ENCODE measurements at places on chromosomes 2 and 18.

- DNase-seq: no peak
Measured at GRCh38 chr2:234710587-234710986, 213.7 kb upstream of the ARL4C start.

DNA sequence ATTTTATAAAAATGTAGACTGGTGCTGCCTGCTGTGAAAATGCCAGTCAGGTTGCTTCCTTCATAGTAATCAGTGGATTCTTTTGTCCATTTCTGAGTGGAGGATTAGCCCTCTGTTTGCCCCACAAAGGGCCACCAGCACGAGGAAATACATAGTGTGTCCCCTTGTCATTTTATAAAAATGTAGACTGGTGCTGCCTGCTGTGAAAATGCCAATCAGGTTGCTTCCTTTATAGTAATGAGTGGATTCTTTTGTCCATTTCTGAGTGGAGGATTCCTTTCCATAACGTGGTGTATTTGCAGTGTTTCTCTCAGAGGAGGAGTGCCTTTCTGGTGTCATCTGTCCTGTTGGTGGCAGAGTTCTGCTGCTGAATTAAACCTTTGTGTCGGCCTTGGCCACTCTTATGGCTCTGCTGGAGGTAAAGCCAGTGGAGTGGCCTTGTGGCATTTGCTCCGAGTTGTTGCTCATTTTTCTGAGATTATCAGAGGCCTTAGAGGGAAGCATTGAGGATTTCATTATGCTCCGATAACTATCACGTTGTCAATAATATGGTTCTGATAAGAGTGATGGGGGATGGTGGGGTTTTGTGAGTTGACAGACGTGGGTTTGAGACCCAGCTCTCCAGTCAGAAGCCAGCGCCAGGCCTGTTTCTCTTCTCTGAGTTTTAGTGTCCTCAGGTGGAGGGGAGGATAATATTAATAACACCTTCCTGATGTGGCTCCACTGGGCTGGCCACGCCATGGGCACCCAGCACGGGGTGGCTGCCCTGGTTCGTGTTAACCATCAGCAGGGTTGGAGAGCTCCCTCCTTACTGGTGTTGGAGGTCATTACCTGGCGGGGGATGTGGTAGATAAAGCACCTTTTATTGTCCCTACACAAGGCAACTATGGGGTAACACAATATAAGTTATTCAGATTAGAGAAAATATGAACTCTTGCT is 96.6 kb downstream of the NEDD4L start:
- DNase-seq: no peak

DNA sequence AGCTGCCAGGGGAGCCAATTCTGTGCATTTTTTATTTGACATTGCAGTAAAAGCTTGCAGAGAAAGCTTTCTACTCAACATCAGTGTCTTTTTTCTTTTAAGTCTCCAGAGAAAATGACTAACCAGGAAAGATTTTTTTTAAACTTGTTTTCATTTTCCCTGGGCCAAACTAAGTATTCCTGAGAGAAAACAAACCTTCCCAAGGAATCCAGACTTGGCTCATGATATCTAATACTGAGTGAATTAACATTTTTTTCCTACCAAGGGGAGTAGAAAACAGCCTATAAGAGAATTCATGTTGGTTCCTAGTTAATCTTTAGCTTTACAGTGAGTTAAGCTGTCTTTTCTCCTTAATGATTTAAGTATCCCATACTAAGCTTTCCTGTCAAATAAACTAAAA is 46.7 kb downstream of the DAPL1 start:
- DNase-seq: no peak

- DNase-seq: peak; percentile 33
Measured at GRCh38 chr18:38007676-38008330, 442.2 kb upstream of the CELF4 start.

DNA sequence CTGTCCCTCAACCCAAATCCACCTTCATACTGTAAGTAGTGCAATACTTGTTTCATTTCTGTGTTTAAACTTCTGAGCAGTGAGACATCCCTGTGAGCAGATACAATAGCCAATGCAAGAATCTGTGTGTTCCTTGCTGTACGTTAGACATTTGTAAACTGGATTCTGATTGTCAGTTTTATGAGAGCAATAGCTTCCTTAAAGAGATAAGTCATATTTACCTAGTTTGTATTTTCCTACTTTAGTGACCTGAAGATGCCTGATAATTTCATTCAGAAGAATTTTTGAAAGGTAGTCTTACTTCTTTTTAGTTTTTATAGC is 90.7 kb downstream of the DPP4 start:
- DNase-seq: no peak

- peak; percentile 66 for DNase-seq
Measured at GRCh38 chr2:229660951-229661350, 53.4 kb downstream of the DNER start.

GRCh38 chr18:74905247-74905646 is 303.7 kb downstream of the PTGR3 start:
- no peak for DNase-seq

GRCh38 chr2:16643099-16643498 is 22.5 kb downstream of the CYRIA start:
- peak; percentile 42 for DNase-seq

GRCh38 chr2:100104718-100105677 is 37.4 kb downstream of the AFF3 start:
- no peak for DNase-seq

DNA sequence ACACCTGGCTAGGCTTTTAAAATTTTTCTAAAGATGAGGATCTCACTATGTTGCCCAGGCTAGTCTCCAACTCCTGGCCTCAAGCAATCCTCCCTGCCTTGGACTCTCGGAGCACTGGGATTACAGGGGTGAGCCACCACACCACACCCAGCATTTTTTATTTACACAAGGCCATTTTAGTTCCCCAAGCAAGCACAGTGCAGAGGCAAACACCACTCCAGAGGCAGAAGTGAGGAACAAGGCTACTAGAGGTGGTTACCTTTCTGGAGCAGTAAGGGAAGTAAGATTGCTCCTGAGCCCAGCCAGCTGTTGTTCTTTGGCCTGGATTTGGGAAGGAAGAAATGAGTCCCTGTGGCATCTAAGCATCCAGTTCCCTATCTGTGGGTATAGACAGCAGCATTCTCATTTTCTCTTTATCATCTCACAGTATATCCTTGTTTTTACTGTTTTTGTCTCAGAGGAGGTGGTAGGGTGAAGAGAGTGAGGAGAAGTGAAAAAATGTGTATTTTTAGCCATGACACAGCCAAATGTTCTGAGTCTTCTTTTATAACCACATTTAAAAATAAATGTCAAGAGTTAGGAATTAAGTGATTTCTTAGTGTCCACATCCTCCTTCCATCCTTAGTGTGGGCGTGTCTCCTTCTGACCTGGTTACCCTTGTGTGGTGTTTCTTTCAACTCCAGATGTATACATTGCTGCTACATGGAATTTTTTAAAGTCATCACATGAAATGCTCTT is 10.5 kb upstream of the TTC39C start:
- no peak for DNase-seq

DNA sequence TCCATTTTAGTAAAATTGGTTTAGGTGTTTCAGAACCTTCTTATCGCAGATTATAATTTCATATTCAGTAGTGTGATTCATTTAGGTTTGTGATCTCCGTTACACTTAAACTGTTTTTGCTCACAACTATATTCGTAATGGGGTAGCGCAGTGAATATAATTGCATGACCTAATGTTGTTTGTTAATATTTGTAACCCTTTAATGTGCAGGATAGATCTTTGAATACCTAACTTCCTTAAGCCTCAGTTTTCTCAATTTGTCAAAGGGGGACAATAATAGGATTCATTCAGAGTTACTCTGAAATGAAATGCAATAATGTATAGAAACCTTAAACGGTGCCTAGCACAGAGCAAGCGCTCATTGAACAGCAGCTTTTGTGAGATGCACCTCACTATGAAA is 558 bp upstream of the ZDBF2 start:
- no peak for DNase-seq

GRCh38 chr2:134208825-134209224 is 45.0 kb upstream of the MGAT5 start:
- DNase-seq: no peak

DNA sequence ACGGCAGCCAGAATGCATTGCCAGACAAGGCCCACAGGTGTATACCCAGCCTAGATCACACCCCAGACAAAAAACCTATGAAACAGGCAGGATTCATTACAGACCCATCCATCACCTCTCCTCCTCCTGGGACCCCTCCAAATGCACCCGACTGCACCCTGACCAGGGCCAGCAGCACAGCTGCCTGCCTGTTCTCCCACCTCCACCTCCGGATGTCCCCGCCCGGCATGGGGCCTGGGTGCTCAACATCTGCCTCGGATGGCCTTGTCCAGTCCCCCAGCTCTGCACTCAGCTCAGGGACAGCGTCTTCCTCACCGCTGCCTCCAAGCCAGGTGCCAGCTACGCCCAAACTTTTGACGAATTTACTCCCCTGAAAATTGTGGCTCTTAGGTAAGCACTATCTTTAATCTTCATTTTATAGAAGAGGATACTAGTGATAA is 91.1 kb downstream of the TPO start:
- no peak for DNase-seq

GRCh38 chr2:224178056-224178455 is 139.0 kb upstream of the SERPINE2 start:
- DNase-seq: no peak

DNA sequence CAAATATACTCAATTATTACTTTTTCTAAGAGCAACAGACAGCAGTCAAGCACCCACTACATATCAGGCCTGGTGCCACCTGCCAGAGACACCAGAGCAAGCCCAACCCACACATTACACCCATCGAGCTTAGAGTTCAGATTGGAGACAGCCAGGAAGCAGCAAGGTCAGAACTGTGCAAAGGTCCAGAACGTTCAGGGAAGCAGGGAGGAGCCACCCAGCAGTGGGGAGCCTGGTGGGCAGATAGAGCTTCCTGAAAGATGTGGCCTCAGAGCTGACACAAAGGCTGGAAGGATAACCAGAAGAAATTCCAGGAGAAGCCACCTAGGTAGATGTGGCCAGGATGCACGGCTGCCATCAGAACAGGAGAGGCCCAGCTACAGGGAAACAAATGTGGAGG is 440.5 kb upstream of the ID2 start:
- DNase-seq: no peak

DNA sequence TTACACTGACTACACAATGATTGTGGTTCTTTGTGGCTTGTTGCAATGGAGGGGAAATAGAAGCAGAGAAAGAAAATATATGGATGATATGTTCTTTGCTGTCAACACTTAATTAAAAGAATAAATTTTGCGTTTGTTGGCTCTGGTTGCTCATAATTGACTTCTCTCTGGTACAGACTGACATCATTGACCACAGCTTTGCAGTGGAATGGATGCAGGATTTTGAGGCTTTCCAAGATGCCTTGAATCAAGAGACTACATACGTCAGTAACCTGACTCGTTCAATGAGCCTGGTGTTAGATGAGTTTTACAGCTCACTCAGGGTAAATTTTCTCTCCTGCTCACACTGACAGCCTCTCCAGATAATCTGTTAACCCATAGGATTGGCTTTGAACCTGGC is 9.9 kb downstream of the GPN1 start:
- DNase-seq: peak; percentile 72

- DNase-seq: no peak
Measured at GRCh38 chr18:9739516-9739915, 31.4 kb downstream of the RAB31 start.
